ENCODE measurements at places on chromosomes 3 and 15. TPM values are rescaled to one million over a fixed set of nuclear protein-coding genes. Genes with fewer than 3 reads are reported as not detected.

GRCh38 chr3:160796813-160797164 lies 40.8 kb downstream of the PPM1L start:
- DNase-seq, result no peak

DNA sequence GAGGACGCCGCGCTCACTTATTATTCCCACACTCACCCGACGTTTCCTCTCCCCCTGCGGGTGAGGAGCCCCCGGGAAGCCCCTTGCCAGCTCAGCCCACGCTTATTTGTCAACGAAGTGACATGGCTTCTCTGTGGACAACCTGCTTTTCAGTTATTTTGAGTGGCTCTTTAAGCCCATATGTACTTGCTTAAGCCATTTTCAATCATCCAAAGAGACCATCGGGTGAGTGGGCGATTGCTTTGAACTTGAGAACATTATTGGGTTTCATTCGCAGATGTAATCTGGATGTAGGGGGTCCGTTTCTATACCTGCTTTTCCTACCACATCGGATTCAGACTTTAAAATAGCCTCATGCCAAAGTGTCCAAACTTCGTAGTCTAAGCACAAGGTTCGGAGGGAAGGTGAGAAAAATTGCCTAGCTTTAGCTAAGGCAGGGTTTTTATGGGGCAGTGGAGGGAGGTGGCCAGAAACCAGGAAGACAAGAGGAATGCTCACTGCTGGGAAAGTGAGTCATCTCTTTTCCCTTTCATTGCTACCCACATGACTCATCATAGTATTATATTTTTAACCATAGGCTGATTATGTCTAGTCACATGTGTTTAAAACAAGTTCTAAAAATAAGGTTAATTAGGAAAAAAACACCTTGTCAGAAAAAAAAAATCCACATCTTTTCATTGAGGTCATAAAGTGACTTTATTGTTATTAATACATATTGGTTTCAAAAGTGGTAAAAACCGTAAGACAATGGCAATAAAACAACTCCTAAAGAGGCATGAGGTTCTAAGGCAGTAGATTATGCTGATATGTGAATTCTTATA lies 773.1 kb upstream of the NR2F2 start:
- no peak for DNase-seq

DNA sequence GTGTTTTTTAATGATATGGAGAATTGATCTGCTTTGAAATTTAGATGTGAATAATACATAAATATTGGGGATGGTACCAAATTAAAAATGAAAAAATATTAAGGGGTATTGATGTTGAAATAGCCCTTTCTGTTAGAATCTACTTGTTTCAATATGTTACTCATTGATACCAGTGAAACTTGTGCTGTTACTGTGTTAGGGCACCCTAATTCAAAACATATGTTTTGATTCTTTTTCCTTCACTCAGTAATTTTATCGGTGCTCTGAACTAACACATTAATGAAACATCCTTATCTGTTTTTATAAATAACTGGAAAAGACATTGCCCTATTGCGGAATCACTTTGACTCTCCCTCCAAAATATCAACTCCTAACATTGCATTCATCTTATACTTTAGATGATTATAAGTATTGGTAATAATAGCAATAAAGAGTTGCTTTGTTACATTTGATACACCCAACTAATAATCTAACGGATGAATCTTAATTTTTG lies 52.0 kb upstream of the CCNB2 start:
- no peak for DNase-seq

GRCh38 chr3:123090728-123091531 lies 24.1 kb downstream of the PDIA5 start:
- no peak for DNase-seq

Gene CSPG5
- polyA plus RNA-seq, result 2.7 TPM

Gene PLA2G4E
- 0.03 TPM for polyA plus RNA-seq

Gene CCR9
- not detected for polyA plus RNA-seq
